ENCODE measurements at places on chromosomes 12 and 14.
A peak's percentile ranks its signal among the peaks of the same experiment; 100 is the strongest.

DNA sequence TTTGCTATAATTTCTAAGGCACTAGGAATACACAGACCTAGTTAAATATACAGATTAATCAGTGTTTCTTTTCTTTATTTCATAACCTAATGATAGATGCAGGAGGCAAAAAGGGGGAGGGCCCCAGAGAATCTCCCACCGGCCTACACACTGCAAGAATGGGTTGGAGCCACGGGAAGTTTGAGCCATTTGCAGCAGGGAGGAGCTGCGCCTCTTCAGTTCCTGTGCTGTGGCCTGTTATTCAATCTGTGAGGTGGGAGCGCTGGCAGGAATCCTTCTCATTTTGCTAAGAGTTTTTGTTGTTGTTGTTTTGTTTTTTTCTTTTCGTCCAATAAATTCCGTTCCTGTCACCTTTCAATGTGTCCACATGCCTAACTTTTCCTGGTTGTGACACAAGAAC lies 251.3 kb upstream of the RPL10L start:
- DNase-seq: no peak

- DNase-seq: no peak
Observed at GRCh38 chr14:84090837-84091236, 1439.1 kb upstream of the FLRT2 start.

- no peak for DNase-seq
Observed at GRCh38 chr12:103205906-103206305, 248.4 kb downstream of the ASCL1 start.

DNA sequence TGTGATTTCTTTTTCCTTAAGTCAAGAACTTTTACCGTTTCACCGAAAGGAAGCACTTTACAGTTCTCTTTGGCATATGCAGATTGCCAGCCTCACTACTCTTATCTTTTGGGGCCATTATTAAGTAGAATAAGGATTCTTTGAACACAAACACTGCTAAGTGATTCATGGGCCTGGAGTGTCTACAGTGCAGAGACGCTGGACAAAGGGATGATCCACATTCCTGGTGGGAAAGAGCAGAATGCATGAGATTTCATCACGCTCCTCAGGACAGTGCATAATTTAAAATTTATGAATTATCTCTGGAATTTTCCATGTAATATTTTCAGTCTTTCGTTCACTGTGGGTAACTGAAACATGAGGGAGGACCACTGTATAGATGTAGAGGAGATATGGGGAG lies 90.2 kb downstream of the TTLL5 start:
- no peak for DNase-seq

DNA sequence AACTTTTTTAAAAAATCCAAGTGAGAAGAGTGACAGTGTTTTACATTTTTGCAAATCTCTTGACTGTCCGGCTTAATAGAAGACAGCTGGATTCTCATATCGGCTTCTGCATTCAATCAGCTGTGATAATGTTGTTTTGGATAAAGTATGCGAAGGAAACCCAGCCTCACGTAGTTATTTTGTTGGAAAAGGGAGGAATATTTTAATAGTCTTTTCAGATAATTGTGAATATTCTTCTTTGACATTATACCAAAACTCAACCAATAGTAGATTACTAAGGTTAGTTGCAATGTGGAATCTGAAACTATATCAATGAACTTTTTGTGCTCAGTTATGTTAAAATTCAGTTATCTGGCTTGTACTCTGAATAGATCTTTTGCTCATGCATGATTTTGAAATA lies 276.5 kb downstream of the ZFP36L1 start:
- no peak for DNase-seq

DNA sequence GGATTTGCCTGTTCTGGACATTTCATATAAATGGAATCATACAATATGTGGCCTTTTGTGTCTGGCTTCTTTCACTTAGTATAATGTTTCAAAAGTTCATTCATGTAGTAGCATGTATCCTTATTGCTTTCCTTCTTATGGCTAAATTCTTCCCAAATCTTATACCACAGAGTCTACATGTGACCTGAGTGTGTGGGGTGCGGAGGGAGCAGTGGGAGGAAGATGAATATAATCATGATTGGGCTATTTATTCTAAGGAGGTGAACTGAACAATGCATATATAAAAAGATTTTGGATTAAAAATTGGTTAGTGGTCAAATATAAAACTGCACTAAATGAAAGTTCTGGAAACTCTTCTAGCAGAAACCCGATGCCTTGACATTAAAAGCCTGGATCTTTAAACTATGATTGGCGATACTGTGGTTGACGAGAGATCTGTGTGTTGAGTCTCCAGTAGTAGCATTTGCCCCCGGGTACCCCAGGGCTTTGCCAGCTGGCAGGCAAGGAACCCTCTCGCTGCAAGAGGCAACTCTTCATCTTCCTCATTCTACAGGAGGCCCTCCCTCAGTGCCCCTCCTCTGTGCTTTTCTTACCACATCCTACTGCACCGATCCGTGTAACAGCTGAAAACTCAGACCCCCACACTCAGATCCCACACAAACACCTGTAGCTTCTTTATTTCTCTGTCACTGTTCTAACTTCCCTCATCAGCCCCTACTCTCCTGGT lies 2.6 kb downstream of the CYP46A1 start:
- DNase-seq: no peak

DNA sequence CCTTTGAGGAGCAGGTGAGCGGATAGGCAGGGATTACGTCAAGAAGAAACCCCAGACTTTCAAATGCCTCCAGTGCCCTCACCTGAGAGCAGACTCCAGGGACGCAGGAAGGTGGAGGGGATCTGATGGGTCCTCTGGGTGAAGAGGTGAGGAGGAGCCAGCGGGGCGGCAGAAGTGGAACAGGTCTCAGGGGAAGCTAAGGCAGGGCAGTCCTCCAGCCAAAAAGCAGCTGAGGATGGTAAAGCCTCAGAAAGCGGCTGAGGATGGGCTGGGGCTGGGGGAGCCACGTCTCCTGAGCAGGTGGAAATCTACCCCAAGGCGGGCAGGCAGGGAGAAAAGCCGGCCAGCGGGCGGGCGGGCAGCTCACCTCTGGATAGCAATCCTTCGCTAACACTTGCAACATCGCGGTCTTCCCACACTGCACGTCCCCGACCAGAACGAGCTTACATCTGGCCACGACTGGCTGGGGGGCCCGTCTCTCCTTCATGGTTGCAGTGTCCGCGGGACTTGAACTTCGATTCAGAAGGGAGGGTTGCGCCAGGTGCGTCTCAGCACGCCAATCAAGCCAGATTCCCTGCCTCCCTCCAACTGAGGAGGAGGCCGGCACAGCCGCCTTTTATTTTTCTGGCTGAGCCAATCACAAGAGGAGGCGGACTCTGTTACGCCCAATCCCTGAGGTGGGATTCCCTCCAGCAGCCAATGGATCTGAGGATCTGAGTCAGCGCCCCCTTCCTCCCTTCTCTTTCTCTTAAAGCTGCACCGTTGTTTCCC lies at the start of gene RND1:
Gene RND1 (minus strand): TSS at position 590 of the 771 bp plus-strand sequence. CDS start 103 bp downstream, at position 487.
- peak; percentile 87 for DNase-seq

- DNase-seq: no peak
Observed at GRCh38 chr14:105627701-105628100, 101.3 kb downstream of the TMEM121 start.

Data from NCI-H748 treated with DMSO at 0.1 percent for 48 hours (cell line).